ENCODE measurements at places on chromosomes 2 and 18.

DNA sequence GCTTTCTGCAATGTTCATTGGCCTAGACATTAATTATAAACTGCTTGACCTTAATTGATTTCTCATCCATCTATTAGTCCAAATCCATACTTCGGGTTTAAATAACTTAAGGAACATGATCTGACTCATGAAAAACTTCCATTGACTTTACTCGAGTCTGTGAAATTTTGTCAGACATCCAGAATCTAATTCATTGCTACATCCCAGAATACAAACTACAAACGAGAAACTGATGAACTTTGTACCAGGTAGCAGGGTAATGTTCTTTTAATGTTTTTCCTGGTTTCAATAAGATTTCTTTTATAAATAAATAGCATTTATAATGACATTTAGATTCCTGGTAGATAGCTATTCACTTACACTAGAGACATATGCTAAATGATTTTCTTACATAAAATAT, 36.0 kb upstream of the IKZF2 start:
- no peak for DNase-seq

DNA sequence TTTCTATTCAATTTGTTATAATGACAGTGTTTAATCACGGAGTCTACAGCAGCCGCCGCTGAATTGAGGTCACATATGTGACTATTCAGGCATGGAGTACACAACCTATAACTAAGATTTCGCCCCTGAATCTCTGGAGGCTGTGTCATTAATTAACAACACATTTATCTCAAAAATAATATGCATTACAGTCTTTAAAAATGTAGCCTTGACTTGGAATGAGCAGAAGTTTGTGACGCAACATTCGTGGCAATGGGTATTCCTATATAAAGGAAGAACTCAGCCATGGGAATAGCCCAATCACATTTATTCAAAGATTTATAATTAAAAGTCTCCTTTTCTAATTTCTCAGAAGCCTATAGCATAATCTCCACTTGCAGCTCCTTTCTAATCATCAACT, 60.6 kb upstream of the LYPD1 start:
- DNase-seq: peak; percentile 41

GRCh38 chr2:239496700-239497099, 95.9 kb upstream of the HDAC4 start:
- no peak for DNase-seq

DNA sequence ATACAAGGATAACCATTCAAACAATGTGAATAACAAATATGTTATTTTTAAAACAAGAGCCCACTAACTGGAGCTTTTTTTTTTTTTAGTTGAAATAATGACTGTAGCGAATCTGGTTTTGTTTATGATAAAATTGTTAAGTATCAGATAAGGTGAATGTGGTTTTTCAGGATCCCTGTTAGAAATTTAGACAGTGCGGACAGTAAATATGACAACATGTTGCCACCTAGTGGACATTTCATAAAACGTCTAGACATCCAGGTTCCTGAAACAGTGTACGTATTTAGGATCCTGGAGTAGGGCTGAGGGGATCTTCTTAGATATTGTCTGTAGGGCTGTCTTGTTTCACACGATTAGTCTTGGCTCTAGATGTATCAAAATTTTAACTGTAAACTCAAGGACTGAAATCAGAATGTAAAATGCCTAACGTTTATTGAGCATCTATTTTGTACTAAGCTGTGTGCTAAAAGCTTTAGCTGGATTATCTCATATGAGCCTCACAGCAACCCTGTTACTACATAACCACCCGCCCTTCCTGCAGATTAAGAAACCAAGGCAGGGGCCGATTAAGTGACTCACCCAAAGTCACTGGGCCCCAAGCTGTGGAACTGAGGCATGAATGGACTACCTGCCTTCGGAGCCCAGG, 23.9 kb upstream of the CCDC68 start:
- peak; percentile 67 for DNase-seq

DNA sequence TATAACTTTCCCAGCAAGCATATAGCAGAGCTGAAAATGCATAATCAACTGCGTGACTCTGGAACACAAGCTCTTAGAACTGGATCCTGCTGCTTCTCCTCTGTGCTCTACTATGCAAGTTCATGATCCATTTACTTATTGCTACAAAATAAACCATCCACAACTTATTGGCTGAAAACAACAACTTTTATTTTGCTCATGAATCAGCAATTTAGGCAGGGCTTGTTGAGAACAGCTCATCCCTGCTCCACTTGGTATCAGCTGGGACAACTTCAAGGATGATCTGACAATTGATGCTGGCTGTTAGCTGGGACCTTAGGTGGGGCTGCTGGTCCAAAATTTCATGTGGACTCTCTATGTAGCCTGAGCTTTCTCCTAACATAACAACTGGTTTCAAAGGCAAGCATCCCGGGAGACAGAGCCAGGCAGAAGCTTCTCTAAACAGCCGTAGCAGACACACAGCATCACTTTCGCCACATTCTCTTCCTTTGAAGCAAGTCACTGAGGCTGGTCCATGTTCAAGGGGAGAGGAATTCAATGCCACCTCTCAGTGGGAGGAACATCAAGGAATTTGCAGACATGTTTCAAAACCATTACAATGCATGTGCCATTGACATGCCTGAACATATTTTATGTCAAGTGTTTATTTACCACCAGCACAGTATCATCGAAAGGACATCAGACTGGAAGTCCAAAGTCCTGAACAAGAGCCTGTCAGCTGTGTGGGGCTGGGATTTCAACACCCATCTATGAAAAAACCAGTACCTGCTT, 153.1 kb upstream of the PKDCC start:
- DNase-seq: no peak

DNA sequence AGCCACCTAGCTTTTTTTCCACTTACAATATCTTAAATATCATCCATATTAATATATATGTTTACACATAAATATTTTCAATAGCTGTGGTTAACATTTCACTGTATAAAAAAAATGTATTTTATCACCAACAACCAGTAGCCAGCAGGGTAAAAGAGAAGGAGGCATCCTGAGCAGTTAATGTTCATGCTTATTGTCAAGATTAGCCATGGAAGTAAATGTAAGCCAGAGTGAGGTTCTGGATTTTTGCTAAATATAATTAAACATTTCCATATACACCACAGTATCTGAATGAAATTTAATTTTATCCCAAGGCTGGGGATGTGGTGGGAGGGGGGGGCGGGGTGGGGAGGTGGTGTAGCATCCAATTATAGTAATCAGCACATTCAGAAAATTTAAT, 80.3 kb upstream of the GRB14 start:
- no peak for DNase-seq

- peak; percentile 74 for DNase-seq
These were observed 17.7 kb downstream of the SLC66A2 start for GRCh38 chr18:79933765-79934164.

DNA sequence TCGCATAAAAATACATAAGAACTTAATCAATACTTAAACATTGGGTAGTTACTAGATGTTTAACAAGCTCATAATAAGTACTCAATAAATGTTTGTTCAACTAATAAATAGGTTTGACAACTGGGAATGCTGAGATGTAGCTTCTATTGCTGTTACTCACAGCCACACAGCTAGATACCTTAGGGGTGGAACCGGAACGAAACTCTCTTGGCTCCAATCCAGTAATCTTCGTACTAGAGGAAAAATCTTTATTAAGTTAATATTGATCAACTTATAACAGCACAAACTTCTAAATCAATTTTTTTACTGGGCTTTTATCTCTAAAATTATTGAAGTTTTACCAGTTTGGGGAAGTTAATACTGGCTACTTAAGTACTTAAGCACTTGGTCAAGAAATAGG, 247.8 kb downstream of the PAX3 start:
- no peak for DNase-seq

GRCh38 chr2:234231460-234231859, 181.0 kb downstream of the SPP2 start:
- no peak for DNase-seq
